ENCODE measurements at places on chromosomes 16 and 17.
A peak's percentile ranks its signal among the peaks of the same experiment; 100 is the strongest.

- DNase-seq: no peak
These were observed 156.4 kb upstream of the FOXF1 start for GRCh38 chr16:86353948-86354347.

DNA sequence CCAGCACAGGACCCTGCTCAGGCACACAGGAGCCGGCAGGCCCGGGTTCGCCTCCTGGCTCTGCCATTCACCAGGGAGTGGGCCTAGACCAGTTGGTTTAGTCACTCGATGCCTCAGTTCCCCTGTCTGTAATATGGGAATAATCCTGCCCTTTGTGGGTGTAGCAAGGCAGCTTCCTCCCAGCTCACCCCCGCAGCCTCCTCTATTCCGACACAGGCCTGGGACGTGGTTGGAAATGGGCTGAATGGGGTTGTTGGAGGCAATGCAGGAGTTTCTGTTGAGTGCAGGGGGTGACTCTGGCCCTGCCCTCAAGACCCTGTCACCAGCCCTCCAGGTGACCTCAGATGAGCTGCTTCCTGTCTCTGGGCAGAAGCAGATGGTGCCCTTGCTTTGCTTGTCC lies 19.8 kb downstream of the SLC5A10 start:
- DNase-seq: no peak

GRCh38 chr16:11662582-11662981 lies 5.7 kb upstream of the SNN start:
- no peak for DNase-seq

DNA sequence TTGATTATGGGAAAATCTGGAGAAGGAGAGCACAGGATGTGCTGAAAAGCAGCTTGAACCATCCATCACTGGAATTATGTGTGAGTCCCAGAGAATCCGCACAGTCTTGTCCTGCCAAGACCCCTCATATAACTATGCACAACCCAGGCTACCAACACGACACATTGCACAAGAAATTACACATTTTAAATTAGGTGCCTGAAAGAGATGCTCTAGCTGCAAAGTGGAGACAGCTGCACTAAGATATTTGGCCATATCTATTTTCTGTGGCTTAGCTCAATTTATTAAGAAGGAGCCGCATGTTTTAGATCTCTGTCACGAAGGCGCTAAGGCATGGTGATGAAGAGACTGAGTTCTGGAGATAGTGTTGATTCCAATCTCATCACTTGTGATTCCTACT lies 1308.4 kb downstream of the CDH8 start:
- DNase-seq: no peak

DNA sequence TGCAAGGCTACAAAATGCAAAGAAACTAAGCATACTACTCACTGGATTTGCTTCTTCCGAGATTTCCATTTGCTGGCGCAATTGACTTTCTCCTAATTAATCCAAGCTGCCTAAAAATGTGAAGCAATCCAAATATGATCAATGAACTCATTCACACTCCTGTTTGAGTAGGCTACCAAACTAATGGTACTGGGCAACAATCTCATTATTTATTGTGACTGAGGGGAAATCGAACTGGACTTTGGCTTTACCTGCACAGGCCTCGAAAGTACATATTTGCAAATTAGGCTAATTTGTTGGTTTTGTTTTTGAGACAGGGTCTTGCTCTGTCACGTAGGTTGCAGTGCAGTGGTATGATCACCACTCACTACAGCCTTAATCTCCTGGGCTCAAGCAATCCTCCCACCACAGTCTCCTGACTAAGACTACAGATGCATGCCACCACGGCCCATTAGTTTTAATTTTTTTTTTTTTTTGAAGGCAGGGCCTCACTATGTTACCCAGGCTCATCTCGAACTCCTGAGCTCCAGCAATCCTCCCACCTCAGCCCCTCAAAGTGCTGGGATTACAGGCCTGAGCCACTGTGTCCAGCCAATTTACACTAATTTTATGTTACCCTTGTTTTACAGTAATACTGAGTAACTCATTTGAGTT lies 2.6 kb downstream of the ERI2 start:
- no peak for DNase-seq

GRCh38 chr17:74566132-74566753 lies 1.1 kb downstream of the CD300H start:
- no peak for DNase-seq

DNA sequence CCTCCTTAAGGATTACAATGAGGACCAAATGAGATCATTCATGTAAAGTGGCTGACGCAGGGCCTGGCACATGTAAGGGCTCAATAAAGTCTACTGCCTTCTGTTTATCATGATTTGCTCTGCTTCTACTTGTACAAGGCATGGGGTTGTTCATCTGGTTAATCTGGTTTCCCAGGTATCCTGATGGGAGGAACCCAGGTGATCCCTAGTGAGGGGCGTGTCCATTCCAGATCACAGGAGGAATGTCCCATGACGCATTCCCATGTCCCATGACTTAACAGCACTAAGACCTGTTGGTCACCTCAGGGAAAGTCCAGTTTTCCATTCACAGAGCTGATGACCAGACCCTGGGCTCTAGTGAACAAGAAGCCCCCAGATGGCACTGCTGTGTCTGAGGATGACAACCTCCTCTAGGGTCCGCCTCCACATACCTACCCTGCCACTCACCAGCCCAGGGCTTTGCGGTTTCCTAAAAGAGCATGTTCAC lies 11.5 kb upstream of the TPPP3 start:
- DNase-seq: no peak

DNA sequence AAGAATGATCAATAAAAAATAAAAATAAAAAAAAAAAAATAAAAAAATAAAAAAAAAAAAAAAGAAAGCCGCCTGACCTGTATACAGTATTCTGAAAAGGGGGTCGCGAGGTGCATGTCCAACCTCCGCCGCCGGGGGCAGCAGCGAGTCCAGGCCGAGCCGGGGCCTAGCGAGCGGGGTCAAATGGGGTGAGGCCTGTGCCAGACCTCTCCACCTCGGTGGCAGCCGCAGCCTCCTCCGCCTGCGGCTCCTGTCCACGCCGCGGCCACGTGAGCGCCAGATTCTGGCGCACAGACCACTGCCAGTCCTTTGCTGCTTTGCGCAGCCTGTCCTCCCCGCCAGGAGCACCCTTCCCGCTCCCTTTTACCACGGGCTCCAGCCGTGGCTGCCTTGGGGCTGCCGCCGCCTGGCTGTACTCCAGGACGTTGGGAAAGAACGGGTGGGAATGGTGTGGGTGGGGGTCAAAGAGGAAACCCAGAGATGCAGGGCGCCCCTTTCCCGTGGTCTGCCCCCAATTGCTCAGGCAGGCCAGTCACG lies 2.4 kb upstream of the BCKDK start:
- peak; percentile 86 for DNase-seq

GRCh38 chr17:72937707-72938106 lies 154.8 kb downstream of the SLC39A11 start:
- no peak for DNase-seq

DNA sequence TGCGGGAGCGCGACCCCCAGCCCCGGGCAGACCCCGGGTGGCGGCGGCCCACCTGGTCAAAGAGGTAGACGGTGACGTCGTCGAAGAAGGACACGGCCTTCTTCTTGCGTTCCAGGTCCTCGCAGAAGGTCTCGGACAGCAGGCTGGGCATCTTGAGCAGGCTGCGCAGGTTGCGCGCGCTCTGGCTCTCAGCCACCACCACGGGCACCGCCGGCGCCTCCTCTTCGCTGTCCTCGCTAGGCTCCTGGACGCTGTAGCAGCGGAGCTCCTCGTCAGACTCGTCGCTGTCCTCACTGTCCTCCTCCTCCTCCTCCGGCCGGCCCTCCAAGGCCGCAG lies 45.2 kb upstream of the PVALEF start:
- no peak for DNase-seq

DNA sequence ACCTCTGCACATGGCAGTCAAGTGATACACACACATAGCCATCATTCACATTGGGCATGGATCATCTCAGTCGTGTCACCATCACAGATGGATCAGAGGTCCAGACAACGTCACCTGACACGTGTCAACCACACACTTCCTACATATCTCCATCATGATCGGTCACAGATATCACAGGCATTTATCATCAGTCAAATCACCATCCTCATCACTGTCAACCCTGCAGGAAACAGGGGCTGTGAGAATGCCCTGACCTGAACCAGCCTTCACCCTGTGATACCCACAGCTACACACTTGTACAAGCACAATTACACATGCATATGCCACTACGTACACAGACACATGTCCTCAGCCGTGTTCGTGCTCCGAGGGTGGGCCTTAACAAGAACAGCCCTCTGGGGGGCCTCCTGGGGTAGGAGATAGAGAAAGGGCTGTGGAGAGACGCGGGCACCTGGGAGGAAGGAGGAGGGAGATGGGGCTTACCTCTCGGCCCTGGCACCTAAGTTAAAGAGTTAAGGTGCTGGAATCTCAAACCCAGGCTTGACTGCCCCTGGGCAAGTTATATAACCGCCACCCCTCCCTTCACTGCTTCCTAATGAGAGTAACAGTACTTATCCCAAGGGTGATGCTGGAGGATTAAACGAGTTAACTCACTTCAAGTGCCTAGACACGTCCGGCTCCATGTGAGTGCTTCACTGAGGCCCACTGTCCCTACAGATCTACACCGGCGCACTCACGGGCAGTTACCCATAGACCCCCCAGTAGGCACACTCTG lies 1.1 kb downstream of the SLC12A4 start:
- DNase-seq: no peak

DNA sequence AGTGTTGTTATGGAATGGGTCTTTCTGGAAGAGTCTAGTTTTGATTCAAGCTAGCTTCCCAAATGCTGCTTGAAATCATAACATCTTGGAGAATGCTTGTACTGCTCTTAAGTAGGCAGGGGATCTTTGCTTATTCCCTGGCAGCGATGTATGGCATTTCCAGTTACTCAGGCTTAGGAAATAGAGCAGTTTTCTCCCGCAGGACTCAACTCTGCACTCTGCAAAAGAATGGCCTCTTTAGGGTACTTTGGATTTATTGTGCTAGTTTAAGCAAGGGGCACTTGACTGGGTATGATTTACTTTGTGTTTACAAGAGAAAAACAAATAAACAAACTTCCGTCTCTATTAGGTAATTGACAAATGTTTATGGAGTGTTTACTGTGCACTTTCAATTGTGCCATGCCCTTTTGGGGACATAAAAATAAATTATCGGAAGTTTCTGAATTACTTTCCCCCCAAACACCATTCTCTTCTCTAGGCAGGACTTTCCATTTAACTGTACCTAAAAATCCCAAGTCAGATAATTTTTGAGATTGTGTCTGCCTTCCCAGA lies 164.0 kb downstream of the MAP2K6 start:
- DNase-seq: no peak

- no peak for DNase-seq
These were observed 22.3 kb downstream of the BAIAP2 start for GRCh38 chr17:81057079-81057730.

DNA sequence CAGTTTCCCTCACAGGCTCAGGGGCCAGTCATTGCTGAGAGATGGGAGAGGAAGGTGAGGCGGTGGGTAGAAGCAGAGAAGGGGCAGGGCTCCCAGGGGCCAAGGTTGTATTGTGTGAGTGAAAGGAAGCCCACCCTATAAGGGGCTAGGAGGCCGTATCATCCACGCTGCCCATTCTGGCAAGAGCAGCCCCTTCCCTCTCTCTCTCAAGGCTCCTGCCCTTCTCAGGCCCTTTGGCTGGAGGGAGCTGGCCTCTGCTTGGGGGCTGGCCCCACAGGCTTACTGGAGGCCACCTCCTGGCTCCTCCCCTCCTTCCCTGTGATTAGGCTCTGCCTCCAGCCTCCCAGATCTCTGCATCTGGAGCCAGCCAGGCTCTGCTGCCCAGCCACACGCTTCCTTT lies 7.6 kb downstream of the TBKBP1 start:
- DNase-seq: no peak

GRCh38 chr17:38590988-38591758 lies 14.6 kb downstream of the SRCIN1 start:
- no peak for DNase-seq

- DNase-seq: no peak
These were observed 26.1 kb upstream of the JPT2 start for GRCh38 chr16:1651974-1652312.

DNA sequence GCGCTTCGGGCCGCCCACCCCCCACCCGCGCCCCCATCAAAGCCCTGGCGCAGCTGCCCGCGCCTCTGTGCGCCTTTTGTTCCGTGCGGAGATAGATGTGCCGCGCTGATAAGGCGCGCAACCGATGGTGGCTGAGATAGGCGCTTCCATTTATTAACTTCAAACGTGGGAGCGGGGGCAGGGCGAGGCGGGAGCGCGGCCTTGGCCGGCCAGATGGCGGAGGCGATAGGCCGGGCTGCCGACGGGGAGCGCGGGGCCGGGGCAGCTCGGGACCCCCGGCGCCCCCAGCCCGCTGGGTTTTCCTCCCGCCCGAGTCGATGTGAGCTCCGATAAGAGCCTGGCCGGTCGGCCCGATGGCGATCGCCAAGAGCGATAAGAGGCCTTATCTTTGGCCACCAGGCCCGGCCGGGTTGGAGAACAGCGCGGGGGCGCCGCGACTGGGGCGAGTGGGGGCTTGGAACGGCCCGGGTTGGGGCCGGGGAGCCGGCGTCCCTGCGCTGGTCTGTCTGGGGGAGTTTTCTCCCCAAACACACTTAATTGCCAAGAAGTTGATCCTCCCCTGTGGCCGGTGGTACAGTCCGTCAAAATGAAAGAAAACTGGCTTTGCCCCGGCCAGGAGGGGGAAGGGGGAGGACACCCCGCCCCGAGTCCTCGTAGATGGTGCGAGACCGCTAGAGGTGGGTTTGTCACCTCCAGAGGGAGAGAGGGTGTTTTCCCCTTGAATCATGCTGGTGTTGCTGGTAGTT lies 2.7 kb downstream of the ZFPM1 start:
- no peak for DNase-seq

DNA sequence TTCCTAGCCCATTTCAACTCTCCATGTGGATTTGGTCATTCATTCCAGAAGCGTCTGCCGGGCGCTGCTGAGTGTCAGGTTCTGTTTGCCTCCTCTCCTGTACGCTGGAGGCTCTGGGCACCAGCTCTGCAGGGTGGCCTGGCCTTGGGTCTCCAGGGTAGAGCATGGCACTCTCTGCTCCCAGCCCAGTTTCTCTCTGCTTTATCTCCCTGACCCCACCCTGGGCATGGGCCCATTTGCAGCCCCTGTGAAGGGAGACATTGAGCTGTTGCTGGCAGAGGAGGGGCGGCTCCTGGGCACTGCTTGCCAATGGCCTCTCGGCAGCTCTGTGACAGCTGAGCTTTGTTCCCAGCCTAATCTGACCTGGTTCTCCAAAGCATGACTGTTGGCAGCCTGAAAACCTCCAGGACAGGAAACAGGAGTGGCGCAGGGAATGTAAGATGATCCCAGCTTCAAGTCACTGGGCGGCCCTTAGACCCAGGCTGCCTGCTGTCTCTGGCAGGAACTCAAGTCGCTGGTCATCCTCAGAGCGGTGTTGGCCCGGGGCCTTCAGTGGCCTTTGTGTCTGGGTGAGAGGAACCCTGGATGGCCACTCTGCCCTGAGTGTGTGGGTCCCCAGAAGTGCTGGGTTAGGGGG lies 146.8 kb downstream of the SEC14L1 start:
- peak; percentile 78 for DNase-seq

- no peak for DNase-seq
These were observed 58.7 kb upstream of the NOL11 start for GRCh38 chr17:67659028-67659427.

- no peak for DNase-seq
These were observed 191.0 kb downstream of the IRF8 start for GRCh38 chr16:86089991-86090390.

GRCh38 chr16:68367891-68368290 lies 57.1 kb downstream of the PRMT7 start:
- no peak for DNase-seq

GRCh38 chr16:4976611-4977145 lies 18.5 kb downstream of the SEC14L5 start:
- DNase-seq: no peak

- DNase-seq: no peak
These were observed 15.8 kb downstream of the CDH16 start for GRCh38 chr16:66902648-66903543.
